ENCODE measurements at places on chromosomes 11 and 22.

GRCh38 chr22:20509344-20510047 lies 2.1 kb downstream of the MED15 start:
- DNase-seq, result peak; percentile 87

- no peak for DNase-seq
Observed at GRCh38 chr11:104073950-104074705, 37.7 kb downstream of the DDI1 start.

DNA sequence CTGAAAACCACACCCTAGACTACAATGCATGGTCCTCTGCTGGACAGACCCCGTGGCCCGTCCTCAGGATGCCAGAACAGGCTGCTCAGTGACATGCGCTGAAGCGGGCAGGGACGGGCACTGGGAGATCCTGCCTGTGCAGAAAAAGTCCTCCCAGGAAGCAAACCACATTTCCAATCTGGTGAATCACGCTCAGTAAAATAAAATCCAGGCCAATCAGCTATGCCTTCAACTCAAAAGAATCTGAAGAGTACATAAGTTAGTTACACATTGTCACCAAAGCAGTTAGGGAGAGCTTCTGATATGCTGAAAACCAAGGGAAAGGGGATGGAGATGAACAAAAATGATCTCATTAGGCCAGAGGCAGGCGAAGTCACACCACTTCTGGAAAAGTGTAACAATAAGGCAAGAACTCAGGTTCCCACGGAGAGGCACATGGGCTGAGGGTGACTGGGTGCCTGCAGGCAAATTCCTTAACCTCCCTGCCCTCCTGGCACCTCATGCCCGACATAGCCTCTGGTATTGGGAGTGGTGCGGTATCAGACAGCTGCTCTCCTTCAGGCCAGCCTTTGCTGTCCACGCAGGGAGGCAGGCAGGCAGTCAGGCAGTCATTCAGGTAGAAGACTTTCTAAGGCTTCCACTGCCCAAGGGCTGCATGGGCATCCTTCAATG lies 66.4 kb downstream of the APOL5 start:
- DNase-seq, result no peak

- DNase-seq, result peak; percentile 2
Observed at GRCh38 chr22:19822301-19823117, 32.2 kb downstream of the GNB1L start.

GRCh38 chr22:38412435-38413084 lies 42.4 kb downstream of the KCNJ4 start:
- peak; percentile 45 for DNase-seq

DNA sequence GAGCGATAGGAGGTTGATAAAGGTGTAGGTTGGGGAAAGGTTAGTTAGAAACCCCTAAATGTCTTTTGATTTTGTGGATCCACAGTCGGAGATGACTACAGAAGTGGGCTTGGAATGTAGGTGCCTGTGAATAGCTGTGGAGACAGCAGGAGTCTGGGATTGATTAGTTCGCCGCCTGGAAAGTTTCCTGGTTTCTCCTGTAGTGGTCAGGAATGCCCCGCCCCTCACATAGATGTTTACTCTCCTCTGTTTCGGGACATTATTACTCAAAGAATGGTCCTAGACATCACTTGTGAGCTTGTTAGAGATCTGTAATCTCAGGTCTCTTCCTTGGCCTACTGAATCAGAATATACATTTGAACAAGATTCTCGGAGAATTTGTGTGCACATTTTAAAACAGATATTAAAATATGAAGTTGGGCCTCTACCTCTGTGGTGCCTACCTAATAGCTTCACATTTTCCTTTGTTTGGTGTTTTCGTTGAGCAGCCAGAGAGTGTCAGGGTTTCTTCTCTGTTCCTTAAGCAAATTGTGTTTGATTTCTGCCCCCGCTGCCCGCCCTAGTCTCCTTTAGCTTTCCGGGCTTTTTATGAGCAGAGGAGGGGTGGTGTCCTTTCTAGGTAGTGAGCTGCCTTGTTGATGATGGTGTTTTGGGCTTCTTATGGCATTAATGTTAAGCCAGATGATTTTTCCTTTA lies 89.4 kb downstream of the PPP6R3 start:
- no peak for DNase-seq

GRCh38 chr22:17705951-17706900 lies 67.7 kb downstream of the BCL2L13 start:
- DNase-seq, result peak; percentile 67

- no peak for DNase-seq
Observed at GRCh38 chr11:94650756-94651155, 83.6 kb downstream of the PIWIL4 start.

DNA sequence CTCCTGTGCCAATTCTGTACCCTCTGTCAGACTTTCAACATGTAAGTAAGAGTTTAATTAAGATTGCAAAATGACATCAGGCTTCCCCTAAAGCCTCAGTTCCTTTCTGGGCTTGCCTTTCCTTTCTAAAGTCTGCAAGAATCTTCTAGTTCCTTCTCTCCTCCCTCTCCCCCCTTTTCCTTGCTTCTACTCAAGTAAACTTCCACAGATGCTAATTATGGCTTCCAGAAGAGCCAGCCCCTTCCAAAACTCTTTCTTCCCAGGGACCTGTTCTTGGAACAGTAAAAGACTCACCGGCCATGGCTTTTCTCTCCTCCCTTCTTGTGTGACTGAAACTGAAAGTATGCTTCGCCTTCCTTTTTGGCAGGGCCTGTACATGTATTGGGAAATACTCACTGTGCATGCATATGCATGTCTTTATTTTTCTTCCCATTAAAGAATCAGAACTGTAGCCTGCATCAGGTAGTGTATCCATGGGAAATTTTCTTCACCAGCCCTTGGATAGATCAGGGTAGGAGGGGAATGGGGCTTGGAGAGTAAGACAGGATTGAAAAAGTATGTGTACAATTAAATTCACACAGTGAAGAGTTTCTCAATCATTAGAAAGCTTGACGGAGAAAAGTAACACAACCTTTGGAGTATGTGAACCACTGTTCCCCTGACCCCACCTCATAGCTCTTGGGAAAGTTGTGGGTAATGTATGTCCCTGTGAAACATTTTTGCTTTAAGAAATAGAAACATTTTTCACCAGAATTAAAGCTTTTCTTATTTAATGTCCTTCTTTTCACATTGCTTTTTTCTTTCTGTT lies at the start of gene CASP1:
Gene CASP1 (minus strand): TSS at position 332 of the 808 bp plus-strand sequence. CDS start 31 bp downstream, at position 301.
- peak; percentile 56 for DNase-seq

DNA sequence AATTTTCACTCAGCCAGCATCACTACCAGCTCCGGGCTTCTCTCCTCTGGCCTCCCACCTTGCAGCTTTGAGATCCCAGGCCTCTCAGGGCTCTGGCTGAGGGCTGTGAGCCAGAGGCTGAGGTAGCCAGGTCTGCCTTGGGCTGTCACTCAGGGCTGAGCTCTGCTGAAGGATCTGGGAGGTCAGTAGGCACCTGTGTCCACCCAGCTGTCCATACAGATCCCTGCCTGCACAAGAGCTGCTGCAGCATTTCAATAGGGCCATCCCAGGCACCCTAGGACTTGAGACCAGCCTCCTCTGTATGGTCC lies 12.6 kb downstream of the KCNQ1OT1 start:
- DNase-seq, result no peak

DNA sequence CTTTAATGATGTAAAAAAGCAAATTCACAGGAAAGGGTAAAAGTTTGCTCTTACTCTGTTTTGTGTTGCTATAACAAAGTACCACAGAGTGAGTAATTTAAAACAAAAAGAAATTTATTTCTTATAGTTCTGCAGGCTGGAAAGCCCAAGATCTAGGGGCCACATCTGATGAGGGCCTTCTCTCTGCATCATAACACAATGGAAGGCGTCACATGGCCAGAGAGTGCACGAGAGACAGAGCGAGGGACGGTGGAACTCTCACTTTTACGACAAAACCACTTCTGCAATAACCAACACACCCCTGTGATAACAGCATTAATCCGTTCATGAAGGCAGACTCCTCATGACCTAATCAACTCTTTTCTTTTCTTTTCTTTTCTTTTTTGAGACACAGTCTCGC lies 31.1 kb downstream of the CD6 start:
- DNase-seq, result peak; percentile 57
